Muscle of arm (tissue), 14 donors: ENCODE measurements at places on chromosomes 12 and 14.
A peak's percentile ranks its signal among the peaks of the same experiment; 100 is the strongest.

GRCh38 chr14:73140811-73141323, 4.6 kb downstream of the PSEN1 start:
- no peak for DNase-seq

DNA sequence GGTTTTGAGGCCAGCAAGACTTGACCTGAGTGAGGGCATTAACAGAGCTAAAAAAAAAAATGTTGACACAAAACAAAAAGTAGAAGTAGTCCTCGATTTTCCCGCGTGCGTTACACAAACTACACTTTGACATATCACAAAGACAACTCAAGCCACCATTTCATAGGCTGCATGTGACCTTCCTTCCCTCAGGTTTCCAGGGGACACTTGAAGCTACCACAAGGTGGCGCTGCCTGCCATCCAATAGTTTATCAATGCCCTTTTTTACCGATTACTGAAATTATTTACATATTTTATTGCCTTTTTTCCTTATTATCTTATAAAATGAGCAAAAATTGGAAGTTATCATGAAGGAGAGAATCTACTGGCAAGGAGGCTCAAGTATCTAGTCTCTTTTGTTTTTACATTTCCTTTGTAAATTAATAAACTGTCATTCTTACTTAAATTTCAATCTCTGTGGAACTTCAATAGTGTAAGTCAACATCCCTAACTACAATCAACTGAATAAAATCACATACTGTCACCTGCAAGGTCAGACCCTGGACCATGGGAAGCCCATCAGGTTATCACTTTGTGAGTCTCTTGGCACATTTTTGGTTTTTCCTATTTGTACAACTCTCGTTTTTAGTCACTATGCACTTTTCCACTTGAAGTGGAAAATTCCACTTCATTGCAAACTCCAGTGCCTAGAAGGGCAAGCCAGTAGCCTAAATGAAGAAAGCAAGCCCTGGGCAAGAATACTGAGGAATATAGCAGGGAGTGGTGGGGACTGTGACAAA, 84.6 kb upstream of the CPSF6 start:
- DNase-seq = peak; percentile 57

GRCh38 chr14:99430491-99430890, 50.2 kb downstream of the SETD3 start:
- no peak for DNase-seq

GRCh38 chr14:90573385-90574105, 176.7 kb downstream of the CALM1 start:
- no peak for DNase-seq

DNA sequence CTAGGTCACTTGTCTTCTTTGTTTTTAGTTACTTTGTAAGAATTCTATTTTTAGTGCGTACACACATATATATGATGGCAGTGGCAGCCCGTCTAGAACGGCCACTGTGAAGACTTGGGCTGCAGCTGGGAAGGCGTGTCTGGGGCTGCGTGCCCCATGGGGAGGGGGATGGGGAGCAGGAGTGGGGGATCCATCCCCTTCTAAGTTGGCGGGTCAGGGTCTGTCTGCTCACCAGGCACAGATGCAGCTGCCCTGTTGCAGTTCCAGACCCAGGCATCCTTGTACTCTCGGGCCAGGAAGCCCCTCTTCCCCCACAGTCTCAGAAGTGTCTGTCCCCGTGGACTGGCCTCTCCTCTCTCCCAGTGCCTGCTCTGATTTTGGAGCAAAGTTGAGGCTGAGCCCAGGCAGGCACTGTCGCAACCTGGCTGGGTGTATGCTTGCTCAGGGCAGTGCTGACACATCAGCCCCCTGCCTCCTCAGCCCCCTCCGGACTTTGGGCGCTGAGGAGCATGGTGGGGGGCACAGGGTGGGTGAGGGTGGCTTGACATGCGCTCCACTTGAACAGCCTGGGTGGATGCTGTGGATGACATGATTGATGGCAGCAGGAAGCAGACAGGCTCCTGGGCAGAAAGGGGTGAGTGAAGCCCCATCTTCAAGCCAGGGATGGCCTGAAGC, 271.2 kb upstream of the NAV3 start:
- no peak for DNase-seq

- DNase-seq = no peak
Observed at GRCh38 chr14:94043111-94043755, 17.1 kb downstream of the OTUB2 start.

DNA sequence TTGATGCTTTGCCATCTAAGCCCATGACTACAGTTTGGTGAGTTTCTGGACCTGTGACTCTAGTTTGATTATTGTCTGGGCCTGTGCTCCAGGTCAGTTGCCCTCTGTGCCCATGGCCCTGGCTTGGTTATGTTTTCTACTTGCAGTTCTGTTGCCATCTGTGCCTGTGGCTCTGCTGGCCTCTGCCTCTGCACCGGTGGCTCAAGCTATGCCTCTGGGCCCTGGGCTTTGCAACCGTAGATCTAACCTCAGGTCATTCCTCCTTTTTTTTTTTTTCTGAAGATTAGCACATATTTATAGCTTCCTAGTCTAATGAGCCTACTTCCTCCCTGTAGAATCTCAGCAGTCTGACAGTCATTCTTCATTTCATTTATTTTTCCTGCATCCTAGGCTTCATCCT, 161.2 kb downstream of the CCDC91 start:
- DNase-seq = no peak

DNA sequence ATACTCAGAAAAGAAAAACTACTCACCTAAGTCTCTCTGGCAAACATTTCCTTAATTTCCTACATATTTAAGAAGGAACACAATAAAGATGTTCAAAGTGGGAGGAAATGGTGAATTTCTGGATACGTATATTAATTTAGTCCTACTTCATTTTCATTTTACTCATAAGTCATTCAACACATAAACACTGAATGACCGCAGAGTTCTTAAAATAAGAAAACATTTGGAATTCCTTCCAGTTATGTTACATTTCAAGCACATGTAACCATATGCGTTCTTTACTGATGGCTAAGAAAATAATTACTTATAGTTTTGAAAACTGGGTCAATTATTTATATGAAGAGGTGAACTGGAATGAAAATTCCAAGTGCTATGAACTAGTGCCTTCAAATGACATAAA, 409.3 kb downstream of the BCAT1 start:
- no peak for DNase-seq

- no peak for DNase-seq
Observed at GRCh38 chr14:35333797-35334743, 41.9 kb downstream of the PSMA6 start.

GRCh38 chr12:117328556-117329100, 32.8 kb downstream of the NOS1 start:
- DNase-seq = no peak

GRCh38 chr14:73143003-73143402, 6.7 kb downstream of the PSEN1 start:
- no peak for DNase-seq
